ENCODE measurements at places on chromosomes 16 and 17.
A peak's percentile ranks its signal among the peaks of the same experiment; 100 is the strongest.

GRCh38 chr17:78432226-78433012, 54.0 kb downstream of the PGS1 start:
- DNase-seq, result no peak

DNA sequence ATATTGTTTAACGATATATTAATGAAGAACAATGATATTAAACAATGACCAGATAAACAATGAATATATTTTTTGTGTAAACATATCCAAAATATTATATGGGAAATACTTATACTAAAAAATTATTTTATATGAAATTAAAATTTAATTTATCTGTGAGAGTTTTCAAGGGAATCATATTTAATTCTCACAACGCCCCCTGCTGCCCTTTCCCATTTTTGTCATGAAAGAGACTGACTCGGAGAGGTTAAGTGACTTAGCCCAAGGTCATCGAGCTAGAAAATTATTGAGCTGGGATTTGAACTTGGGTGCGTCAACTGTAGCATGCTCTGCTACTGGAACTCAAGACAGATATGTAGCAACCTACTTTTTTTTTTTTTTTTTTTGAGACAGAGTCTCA, 7.2 kb upstream of the MYCBPAP start:
- no peak for DNase-seq

DNA sequence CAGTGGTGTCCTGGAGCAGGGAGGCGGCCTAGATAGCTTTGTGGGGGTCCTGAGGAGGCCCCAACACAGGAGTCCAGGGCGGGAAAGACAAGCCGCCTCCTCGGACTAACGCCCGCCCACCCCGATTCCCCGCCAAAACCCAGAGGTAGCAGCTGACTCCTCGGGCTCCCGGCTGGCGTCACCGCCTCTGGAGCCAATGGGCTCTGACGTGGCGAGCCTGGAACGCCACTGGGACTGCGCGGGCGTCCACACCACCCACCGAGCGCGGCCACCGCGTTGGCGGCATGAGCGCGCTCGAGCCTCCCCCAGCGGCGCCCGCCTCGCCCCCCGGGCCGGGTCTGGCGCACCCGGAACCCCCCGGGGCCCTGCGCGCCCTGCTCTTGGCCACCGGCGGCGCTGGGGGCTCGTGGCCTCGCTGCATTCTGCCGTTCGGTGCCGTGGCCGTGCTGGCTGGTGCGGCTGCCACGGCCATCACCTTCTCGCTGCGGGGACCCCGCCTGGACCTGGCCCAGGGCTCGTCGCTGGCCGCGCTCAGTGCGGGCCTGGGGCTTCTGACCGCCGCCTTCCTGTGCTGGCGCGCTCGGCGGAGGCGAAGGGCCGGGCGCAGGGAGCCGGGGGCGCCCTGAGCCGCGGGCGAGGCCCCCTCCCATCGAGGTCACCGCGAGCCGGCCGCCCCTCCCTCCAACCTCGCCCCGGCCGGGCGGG, 3.4 kb upstream of the NTN3 start:
- peak; percentile 69 for DNase-seq

- DNase-seq, result no peak
Observed at GRCh38 chr16:24745791-24746190, 16.3 kb downstream of the TNRC6A start.

DNA sequence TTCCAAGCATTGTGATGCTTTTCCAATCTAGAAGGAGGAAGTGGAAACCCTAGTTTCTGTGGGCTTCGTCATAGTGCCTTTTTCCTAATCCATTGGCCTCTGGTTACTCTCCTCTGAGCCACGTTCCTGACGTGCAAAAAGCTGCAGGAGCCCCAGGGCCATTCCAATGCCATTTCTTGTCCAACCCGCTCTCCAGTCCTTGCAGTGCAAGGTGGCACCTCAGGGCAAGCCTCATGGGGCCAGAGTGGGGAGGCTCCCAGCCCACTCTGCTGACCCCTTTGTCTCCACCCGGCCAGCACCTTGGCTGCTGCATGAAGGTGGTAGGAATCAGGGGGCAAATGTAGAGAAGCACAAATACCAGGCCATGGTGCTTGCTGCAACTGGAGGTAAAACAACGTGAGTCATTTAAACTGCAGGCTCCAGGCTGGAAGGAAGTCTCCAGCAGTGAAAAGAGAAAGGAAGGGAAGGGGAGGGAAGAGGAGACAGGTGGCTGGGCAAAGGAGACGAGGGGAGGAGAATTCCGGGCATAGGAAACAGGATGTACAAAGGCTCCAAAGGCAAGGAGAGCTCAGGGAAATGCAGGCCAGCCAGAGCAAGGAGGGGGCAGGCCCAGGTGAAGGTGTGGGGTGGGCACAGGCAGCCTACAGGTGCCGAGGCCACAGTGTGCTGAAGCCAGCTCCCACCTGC, 168.2 kb upstream of the TNRC6C start:
- DNase-seq, result no peak

DNA sequence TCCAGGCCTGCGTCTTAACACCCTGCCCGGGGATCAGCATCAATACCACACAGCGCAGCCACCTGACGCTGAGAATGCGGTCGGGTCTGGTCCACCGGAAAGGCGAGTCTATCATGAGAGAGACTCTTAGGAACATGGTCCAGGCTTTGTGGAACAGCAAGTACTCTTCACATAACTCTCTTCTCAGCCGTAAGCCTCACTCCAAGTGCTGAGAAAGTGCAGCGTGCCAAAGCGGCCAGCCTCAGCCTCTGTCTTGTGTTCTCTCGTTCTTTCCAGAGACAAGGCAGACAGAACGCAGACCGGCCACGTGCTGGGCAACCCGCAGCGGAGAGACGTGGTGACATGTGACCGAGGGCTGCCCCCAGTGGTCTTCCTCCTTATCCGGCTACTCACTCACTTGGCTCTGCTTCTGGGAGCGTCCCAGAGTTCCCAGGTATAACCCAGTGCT, 34.4 kb upstream of the ENDOV start:
- no peak for DNase-seq

GRCh38 chr17:78692460-78693010, 89.5 kb downstream of the CYTH1 start:
- DNase-seq, result no peak

All from fibroblast of gingiva (primary cell).